ENCODE measurements at places on chromosomes 13 and 19. TPM values are rescaled to one million over a fixed set of nuclear protein-coding genes. Genes with fewer than 3 reads are reported as not detected.

PGLYRP2 gene
- total RNA-seq, result not detected

PRX gene
- total RNA-seq, result 6.7 TPM

GRCh38 chr19:2555422-2556220 is 79.7 kb downstream of the GADD45B start:
- no peak for DNase-seq
- H3K27me3 ChIP-seq, result peaks cover 6% of the 10 kb centered on the region

- H3K4me1 ChIP-seq, result no peaks in the 10 kb centered on the region
- H3K4me3 ChIP-seq, result no peak overlapping the region
- no peak overlapping the region for H3K27ac ChIP-seq
- DNase-seq, result no peak
- no peaks in the 10 kb centered on the region for H3K36me3 ChIP-seq
Observed at GRCh38 chr13:34502011-34502410, 440.1 kb upstream of the NBEA start.

N4BP2L1 gene
- 4.2 TPM for total RNA-seq
